WERI-Rb-1 (cell line): ENCODE measurements at places on chromosomes 2 and 18.

GRCh38 chr2:41187376-41188122 lies 735.7 kb upstream of the SLC8A1 start:
- DNase-seq: no peak

DNA sequence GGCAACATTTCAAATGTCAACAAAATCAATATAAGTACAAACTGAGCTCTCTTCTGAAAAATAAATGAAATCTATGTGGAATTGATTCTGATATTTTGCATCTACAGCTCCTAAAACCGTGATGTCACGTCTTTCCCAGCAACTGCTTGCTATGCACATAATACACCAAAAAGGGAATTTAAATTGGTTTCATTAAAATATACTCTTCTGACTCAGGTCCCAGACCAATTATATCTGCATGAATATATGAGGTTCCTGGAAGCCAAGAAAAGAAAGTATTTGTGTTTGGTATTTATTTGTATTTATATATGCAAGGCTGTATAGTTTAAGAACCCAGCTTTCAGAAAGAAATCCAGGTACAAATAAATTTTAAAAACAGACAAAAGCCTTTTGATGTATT lies 1282.5 kb downstream of the SUCLG1 start:
- DNase-seq: no peak

- no peak for DNase-seq
Observed at GRCh38 chr2:39136799-39137198, 15.9 kb upstream of the SOS1 start.

DNA sequence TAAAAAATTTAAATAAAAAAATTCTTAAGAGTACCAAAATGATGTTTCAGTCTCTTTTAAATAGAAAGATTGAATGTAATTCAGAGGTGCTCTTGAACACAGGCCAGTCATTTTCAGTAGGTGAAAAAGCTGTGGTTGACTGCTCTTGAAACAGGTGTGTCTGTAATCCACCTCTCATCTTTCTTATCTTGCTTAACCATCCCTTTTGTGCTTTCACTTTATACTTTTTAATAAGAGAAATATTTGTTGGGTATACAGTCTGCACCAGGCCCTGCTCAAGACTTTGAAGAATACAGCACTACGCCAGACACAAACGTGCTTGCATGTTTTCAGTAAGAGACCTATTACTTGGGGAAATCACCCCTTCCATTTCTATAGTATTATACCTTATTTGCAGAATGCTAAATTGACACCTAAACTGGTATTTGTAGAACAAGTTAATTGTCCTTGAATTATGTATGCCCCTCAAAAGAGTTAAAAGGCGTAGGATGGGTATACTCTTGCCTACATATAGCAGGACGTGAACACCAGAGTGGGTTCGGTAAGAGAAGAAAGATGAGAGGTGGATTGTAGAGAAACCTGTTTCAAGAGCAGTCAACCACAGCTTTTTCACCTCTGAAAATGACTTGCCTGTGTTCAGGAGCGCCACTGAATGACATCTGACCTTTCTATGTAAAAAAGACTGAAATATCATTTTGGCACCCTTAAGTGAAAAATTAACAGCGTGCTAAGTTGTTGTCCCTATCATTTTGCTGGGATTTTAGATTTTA lies 4.0 kb upstream of the RTN4 start:
- no peak for DNase-seq

- DNase-seq: no peak
Observed at GRCh38 chr18:59788791-59789106, 91.5 kb upstream of the CCBE1 start.

DNA sequence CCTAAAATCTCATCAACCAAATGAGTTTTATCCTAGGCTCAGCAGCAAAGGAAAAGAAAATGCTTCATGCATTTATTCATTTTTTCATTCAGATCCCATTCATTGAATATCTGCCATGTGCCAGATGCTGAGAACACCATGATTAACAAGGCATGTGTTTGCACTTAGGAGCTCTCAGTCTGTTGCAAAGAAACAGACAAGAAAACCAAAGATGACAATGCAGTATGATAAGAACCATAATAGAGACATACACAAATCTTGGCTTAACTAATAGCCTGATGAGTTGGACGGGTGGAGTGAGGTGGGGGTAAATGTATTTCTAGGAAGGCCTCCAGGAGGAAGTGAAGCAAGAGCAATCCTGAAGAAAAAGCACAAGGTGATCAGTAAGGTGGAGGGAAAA lies 177.8 kb upstream of the SCN7A start:
- DNase-seq: no peak

GRCh38 chr18:9429662-9429993 lies 45.7 kb upstream of the RALBP1 start:
- no peak for DNase-seq

GRCh38 chr2:104406261-104406726 lies 447.6 kb upstream of the POU3F3 start:
- DNase-seq: no peak

DNA sequence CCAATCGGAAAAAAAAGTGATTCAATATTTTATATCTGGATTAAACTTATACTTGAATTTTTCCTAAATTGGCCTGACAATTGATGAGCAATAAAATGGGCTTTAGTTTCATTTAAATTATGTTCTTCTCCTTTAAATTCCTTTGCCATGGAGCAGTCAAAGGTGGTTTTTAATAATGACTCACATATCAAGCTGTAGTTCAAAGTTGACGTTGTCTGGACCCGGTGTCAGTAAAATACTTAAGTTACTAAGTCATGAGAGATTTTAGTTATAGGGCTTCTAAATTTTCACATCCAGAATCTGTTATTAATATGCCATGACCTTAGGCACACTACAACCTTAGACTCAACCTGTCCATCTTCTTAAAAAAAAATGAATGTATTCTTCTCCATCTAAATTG lies 62.5 kb downstream of the CDH2 start:
- DNase-seq: no peak

GRCh38 chr2:101012054-101012705 lies 10.1 kb downstream of the RPL31 start:
- no peak for DNase-seq

DNA sequence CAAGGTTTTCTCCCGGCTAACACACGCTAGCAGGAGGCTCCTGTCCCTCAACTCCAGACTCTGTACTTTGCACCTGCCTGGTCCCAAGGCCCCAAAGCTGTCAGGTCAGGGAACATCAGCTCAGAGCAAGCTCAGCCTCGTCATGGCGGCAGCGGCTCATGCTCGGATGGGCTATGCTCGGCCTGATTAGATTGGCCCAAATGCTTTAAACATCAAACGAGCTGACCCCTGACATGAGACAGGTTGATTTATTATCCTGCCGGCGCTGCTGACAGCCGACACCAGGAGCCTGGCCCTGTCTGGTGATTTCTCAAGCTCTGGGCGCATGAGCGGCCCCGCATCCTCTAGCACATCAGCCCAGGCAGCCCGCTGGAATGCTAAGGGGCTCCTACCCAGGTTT lies 436.4 kb downstream of the EIPR1 start:
- no peak for DNase-seq

DNA sequence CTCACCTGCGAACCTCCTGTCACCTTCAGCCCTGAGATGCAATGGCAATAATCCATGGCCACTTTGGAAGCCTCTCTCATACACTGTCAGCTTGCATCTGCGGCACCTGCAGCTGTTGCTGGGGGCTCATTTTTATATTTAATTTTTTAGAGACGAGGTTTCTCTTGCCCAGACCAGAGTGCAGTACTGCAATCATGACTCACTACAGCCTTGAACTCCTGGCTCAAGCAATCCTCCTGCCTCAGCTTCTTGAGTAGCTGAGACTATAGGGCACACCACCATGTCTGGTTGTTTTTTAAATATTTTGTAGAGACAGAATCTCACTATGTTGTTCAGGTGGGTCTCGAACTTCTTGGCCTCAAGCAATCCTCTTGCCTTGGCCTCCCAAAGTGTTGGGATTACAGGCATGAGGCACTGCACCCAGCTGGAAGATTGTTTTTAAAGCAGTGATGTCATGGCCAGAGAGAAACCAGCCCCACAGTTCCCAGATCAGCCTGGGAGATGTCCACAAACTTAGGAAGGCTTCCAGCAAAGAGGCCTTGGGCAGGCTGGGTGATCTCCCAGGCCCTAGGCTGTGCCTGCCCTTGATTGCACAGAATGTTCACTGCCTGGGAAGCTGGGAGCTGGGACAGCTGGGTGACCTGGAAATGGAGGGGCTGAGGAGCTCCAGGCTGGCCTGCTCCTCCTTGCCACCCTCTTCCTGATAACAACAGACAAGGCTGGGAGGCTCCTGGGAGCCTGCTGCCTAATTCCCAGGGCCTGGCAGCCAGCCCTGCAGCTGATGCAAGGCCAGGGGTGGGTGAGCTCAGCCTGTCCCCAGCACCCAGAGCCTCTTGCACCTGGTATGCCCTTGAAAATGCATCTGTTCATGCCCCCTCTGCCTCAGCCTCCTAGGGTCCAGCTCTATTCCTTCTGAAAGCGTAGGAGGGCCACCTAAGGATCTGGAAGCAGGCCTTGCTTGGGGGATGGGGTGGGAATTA lies 27.1 kb downstream of the SH2D6 start:
- no peak for DNase-seq

GRCh38 chr18:36158266-36158867 lies 28.7 kb downstream of the ELP2 start:
- no peak for DNase-seq

- DNase-seq: no peak
Observed at GRCh38 chr2:31318361-31319336, 84.7 kb downstream of the EHD3 start.

- DNase-seq: no peak
Observed at GRCh38 chr2:117845304-117845703, 30.8 kb downstream of the DDX18 start.

DNA sequence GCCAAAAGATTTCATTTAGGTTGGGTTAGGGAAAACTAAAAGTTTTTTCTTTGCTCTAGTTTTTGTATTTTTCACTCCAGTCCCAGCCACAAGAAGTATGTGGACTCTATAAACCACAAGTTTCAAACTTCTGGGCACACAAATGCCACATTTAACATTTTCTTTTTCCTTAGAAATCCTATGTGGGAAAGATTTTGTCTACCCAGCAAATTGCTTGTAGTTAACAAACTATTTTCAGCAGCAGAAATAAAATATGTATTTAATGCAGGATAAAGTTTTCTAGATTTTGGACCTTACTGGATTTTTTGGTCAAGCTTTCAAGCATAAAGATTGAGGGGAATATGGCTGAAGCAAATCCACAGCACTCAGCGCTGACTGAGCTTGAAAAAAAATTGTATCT lies 9.1 kb downstream of the ERICH2 start:
- DNase-seq: no peak

GRCh38 chr2:219254590-219255201 lies 978 bp upstream of the TUBA4A start:
- DNase-seq: no peak

DNA sequence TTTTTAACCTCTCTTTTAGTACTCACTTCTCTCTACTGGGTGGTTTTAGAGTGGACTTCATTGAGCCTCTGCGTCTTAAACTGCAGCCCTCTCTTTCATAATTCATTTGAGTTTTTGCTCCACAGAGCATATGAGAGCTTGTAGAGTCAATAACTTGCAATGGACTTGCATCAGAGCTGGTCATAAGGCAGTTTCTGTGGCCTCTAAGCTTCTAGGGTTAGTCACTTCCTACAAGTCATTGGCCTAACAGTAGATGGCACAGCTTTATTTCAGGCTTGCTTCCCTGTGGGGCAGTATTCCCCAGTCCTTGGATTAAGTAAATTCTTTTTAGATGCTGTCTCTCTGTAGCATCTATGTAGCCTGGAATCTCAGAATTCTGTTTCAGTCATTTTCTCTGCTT lies 1435.7 kb downstream of the LRP1B start:
- DNase-seq: no peak

DNA sequence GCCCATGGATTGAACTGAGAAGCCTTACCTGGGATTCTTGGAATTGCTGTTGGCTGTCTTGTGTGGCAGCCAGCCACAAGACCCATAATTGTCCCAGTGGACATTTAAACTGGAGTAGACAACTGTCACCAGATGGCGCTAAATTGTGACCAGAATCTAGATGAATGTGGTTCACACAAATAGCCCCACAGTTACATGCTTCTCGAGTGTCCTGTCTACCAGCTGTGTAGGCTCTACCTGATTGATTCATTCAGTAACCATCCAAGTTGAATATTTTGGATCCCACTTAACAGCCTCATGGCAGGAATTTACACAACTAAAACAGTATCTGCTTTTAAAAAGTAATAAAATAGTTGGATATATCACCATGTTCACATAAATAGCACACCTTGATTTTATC lies 73.2 kb downstream of the MAP4K4 start:
- peak; percentile 56 for DNase-seq

GRCh38 chr2:237507512-237507911 lies 20.5 kb downstream of the MLPH start:
- no peak for DNase-seq

- no peak for DNase-seq
Observed at GRCh38 chr2:191401287-191401686, 156.1 kb downstream of the MYO1B start.

DNA sequence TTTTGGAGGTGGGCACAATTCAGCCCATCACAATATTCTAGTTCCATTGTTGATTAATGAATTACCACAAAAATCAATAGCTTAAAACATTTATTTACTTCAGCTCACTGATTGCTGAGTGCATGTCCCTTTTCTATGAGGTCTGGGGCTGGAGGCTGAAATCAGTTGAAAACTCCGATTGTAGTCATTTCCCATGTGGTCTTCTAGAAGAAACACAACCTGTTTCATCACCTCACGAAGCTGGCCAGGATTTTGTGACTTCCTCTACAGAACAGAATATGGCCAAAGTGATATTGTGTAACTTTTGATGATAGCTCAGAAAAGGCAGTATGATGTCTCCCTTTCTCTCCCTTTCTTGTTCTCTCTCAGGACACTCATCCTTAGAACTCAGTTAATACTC lies 44.1 kb upstream of the CYRIA start:
- DNase-seq: no peak

- DNase-seq: no peak
Observed at GRCh38 chr18:30957066-30957465, 85.5 kb downstream of the DSC3 start.

DNA sequence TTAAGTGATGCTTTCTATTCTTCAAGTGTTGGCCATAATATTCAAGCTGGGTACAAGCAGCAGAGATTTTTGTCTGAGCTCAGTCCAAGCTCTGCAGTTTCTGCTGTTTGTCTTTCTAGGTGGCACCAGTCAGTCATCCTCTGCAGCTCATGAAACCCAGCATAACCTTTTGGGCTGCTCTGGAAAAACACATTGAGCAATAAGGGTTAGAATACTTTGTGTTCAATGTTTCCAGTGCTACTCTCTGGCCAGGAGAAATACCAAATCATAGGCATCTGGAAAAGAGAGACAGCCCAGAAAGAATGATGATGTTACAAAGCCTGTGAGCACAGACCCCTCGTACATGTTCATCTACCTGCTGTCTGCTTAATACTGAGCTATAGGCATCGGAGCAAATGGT lies 19.5 kb upstream of the WIPF1 start:
- no peak for DNase-seq

GRCh38 chr2:237542001-237542704 lies 24.2 kb upstream of the PRLH start:
- no peak for DNase-seq

- DNase-seq: no peak
Observed at GRCh38 chr2:163563336-163563735, 172.5 kb downstream of the FIGN start.
